ENCODE measurements at places on chromosomes 5 and 9. TPM values are rescaled to one million over a fixed set of nuclear protein-coding genes. Genes with fewer than 3 reads are reported as not detected.

GRCh38 chr9:15160673-15161072, 146.3 kb downstream of the TTC39B start:
- no peak for DNase-seq

DNA sequence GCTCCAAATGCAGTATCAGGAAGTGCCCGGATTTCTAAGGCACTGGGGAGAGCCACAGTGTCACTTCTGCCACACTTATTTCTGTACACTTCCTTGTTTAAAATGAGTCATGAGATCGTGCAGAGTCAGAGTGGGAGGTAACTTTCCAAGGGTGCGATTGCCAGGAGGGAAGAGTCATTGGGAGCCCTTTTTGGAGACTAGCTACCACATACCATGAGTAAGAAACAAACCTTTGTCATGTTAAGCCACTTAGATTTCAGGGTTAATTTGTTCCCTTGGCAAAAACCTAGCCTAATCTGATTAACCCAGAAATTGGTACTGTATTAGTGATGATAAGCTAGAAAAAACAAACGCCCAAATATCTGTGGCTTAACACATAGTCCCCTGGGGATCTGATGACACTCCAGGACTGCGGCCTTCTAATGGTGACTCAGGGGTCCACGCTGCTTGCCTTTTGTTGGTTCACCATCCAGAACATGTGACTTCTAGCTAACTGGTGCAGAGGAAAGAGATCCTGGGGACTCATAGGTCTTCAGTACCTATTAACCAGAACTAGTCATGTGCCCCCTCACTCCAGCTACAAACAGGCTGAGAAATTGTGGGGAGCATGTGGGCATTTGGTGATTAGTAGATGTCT, 48.6 kb upstream of the TLE1 start:
- no peak for DNase-seq

The SARDH gene
- under 0.01 TPM for total RNA-seq

The TMOD1 gene
- total RNA-seq, result 1.7 TPM

The ECSCR gene
- total RNA-seq, result 421 TPM

The LCP2 gene
- total RNA-seq, result 0.26 TPM

All from dermis microvascular lymphatic vessel endothelial cell (primary cell).